ENCODE measurements at places on chromosomes 6 and 20.

- DNase-seq: no peak
Measured at GRCh38 chr20:35059110-35059509, 33.5 kb downstream of the TRPC4AP start.

- DNase-seq: no peak
Measured at GRCh38 chr6:116439522-116440051, 21.6 kb upstream of the CALHM6 start.

DNA sequence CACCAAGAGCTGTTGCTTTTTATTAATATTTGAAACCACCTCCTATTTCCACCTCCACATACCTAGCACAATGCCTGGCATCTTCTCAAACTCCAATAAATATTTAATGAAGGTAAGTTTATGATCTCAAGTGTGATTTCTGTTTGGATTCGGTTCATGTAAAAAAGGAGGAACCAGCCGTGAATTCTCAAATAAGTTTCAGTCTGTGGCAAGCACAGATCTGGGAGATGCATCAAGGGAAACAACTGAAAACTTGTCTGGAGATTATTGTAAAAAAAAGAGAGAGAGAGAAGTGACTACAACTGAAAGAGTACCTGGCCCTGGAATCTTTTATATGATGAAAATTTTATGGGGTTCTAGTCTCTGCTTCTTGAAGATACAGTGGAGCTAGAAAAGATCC lies 52.8 kb upstream of the PNRC1 start:
- no peak for DNase-seq

GRCh38 chr6:54730767-54731630 lies 115.6 kb upstream of the FAM83B start:
- no peak for DNase-seq

- DNase-seq: no peak
Measured at GRCh38 chr6:140320081-140321080, 945.9 kb upstream of the CITED2 start.

DNA sequence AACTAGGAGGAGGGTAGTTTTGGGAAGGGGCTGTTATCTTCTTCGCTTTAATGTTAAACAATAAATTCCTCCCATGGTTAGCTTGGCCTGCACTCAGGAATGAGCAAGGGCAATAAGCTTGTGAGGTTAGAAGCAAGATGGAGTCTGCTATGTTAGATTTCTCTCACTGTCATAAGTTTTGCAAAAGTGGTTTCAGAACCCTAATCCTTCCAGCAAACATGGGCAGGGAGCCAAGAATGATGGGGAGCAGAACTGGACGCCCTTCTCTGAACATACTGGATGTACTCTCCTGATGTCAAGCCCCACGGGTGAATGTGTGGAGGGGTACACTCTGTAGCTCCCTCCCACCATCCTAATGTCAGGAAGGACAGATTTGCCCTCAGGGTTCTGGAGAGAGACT lies 22.3 kb downstream of the C6orf163 start:
- DNase-seq: no peak

DNA sequence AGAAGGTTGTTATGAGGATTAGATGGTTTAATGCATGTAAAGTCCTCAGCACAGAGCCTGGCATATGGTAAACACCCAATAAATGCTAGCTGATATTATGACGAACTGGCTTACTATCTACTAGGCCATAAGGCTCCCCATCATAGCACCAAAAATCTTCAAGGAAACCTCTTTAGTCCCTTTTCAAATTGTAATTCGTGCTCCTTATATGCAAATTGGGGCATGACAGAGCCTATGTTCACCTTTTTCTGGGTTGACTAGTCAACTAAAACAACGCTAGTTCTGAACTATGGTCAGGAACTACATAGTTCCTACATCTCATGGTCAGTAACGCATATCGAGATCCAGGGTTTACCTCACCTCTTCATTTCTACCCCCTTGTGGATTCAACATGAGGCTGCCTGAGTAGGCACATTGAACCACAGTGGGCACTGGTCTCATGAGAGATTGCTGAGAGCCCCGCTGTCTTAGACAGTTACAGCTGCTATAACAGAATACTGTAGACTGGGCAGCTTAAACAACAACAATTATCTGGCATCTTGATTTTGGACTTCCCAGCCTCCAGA lies 97.2 kb upstream of the TNFAIP3 start:
- DNase-seq: no peak

DNA sequence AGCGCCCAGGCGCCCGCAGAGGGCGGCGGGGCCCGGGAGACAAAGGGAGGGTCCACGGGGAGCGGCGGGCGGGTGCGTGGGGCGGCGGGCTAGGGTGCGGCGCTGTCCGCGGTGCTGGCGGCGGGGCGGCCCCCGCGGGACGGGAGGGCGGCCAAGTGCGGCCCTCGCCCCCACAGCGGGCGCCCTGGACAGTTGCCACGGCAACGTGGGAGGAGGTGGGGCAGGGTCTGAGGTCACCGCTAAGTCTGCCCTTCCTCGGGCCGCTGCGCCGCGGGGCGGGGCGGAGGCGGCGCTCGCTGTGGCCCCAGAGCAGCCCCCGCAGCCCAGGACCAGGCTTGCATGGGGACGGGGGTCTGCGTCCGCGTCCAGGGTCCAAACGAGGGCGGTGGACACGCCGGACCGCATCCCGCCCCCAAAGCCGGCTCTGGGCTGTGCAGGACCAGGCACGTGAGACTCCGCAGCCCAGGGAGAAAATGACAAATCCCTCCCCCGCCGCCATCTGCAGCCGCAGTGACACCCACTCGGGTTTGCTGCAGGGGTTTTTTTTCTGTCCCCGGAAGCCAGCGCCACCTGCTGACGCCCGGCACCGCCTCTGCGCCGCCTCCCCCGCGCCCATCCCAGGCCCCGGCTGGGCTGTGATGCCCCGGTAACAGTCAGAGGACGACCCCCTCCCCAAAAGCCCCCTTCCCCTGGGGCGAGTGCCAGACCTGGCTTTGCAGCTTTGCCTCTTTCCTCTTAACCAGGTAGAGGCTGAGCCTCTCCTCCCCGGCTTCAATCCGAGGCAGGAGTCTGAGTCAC lies 36.8 kb downstream of the YTHDF1 start:
- peak; percentile 81 for DNase-seq

DNA sequence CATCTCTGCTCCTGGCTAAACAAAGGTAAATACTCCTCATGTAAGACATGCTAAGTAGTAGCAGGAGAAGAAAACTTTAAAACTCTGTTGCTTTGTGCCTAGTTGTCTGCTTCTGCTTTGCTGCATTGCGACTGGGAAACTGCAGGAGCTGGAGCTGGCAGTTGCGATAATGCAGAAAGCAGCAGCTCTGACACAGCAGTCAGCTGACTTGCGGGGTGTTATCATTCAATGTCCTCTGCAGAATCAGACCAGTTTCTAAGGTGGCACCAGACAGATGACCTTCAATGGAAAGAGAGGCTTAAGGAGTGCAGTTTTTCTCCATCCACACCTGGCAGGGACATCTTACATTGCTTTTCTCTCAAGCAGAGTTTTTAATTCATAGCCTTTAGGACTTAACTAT lies 69.9 kb upstream of the SOX4 start:
- no peak for DNase-seq

DNA sequence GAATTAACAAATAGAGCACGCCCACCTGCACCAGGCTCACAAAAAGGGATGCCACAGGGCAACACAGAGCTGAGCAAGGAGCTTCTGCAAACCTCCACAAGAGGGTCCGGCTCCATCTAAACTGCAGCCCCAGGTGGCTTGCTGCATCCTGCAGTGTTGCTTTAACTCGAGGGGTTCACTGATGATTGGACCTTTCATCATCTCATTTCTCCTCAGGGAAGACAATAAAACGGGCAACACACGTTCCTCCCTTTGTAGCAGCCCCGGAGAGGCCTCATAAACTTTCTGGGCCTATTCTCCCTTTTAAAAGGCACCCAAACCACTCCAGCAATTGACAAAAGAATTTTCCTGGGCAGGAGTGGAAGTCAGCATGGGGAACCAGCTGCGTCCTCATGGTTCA lies 161.5 kb upstream of the CDH4 start:
- DNase-seq: no peak

- DNase-seq: no peak
Measured at GRCh38 chr20:49867453-49868215, 47.7 kb downstream of the SPATA2 start.

DNA sequence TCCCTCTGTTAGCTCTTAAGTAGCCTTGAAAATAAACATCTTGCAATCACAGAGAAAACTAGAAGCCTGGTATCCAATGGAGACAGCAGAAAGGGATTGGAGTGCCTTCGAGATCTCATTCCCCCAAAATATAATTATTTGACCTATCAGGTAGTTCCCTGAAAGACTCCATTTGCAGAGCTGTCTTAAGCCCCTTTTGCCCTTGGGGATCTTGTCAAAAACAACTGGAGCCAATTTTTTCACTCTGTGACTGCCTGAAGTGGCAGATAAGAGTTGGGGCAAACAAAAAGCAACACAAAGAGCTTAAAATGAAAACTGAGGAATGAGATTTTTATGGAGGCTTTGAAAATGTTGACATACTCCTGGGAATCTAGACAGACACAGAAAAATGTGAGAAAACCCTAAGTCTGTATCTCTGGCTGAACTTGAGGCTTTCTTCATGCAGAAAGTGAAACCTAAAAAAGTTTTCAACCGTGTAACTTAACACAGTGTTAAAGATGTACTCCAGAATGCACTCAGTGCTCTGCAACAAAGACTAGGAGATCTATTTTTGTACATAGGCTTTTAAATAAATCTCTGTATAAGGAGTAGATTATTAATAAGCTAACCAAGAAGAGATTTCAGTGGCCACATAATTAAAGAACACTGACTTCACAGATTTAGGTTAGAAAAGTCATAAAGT lies 971.1 kb upstream of the MAN1A1 start:
- DNase-seq: no peak

DNA sequence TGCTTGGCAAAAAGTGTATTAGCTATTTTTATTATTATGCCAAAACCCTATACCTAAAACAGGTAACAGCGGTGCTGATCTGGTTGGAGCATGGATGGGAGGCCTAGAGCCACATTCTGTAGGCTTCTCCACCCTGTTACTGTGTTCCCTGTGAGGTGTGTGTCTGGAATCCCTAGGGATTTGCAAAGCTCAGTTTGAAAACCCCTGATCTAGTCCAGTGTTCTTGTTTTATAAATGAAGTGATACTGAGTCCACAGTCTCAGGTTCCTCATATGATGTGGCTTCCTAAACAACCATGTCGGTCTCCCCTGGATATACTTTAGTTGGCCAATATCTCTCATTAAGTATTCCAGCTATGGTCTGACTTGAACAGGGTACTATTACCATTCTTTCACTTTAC lies 16.3 kb downstream of the ACSS2 start:
- DNase-seq: no peak

DNA sequence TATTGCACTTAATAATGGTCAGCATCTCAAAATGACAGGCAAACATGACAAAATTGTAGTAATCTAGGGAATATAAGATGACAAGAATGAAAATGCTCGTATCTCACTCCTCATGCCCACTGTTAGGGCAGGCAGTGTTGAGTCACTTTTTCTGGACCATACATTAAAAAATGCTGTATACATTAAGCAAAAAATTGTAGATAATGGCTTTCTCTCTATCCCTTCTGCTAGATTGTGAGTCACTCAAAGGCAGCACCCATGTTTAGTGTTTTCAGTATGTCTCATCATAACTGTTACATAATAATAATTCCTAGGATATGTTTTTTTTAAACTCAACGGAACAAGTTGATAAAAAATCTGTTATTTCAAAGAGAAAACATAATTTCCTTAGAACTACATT lies 199.3 kb downstream of the TENT5A start:
- no peak for DNase-seq

DNA sequence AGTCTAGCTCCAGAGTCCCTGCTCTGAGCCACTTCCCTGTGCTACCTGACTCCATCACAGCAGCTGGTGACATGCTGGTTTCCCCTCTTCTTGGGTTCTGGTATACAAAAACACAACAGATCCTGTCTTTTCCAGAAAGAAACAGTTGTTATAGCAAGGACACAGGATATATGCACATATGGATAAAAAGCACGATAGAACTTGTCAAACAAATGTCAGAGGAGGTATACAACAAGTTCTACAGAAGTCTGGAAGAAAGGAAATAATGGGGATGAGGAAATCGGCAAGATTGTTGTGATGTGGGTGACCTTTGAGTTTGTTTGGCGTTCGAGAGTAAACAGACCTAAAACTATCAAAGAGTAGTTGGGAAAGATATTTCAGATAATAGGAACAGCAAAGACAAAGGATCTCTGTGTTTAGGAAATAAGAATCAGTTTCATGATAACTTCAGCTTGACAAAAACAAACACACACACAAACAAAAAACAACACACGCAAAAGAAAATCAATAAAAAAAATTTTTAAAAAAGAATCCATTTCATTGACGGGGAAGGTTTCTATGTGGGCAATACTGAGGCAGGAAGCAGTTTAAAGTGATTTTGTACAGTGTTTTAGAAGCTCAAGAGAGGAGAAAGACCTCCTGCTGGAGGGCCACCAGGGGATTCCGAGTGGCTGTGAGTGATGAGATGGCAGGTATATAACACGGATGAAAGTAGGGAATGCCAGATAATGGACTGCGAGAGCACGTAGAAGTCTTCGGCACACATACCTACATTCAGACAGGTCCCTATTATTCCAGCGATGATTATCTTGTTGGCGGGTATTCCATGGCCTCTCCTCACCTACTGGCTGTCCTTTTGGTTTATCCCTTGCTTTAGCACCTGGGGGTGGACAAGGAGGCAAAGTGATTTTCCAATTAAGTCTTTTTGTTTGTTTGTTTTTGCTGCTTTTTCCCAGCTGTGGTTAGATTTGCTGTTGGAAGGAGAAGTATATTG lies 174.9 kb downstream of the HS3ST5 start:
- DNase-seq: no peak

DNA sequence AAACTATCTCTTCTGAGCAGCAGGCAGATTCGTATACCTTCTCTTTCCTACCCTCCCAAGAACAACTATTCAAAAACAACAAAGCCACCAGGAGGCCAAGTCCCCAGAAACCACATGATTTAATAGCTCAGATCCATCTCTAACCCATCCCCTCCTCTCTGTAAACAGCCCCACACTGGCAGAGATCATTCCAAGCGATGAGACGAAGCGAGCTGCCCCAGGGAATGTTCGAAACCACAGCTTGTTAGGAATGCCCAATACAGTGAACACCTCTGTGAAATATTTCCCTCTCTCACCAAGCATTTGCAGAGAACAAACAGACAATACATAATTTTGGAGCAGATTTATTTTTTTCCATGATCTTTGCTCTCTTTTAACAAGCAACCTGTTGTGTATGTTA lies 231.8 kb downstream of the SOD2 start:
- DNase-seq: no peak

- DNase-seq: no peak
Measured at GRCh38 chr6:131040866-131041265, 22.2 kb downstream of the EPB41L2 start.

DNA sequence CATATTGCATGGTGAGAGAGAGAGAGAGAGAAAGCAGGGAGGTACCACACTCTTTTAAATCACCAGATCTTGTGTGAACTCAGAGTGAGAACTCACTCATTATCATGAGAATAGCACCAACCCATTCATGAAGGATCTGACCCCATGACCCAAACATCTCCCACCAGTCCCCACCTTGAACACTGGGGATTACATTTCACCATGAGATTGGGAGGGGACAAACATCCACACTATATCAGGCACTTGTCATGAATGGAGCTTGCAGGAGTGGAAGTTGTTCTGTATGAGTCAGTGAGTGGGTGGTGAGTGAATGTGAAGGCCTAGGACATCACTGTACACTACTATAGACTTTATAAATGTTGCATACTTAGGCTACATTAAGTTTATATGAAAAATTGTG lies 47.7 kb upstream of the RNF182 start:
- DNase-seq: no peak
